ENCODE measurements at places on chromosomes 2 and 18.

DNA sequence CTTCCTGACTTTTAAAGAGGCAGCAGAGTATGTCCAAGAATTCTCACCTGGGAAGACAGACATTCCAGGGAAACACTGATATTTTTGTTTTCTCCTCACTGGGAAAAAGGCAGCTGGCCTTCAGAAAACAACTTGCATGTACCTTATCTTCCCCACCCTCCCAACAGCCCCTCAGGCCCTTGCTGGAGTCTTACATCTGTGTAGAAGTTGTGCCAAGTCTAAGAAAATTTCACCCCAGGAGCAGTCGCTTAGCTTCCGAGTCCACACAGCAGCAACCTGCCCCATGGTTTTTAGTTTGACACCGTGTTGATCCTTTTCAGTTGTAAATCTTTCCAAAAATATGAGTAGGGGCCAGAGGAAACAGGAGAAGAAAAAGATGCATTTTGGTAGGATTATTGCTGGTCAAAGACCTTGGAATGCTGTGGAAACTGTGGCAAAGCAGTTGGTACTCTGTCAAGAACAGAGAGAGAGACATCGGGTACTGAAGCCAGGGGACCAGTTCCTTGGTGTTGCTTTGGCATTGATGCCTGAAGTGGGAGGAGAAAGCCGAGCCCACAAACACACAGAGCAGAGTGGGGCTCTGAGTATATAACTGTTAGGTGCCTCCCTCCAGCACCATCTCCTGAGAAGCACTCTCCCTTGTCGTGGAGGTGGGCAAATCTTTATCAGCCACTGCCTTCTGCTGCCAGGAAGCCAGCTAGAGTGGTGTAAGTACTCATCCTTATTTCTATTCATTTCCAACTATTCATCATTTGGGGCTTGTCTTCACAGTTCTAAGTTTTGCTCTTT is at the start of gene SLC14A1:
SLC14A1 (plus strand) TSS at position 615 of the 789 bp plus-strand sequence. CDS start 6,140 bp downstream, outside the sequence.
- no peak for DNase-seq

- DNase-seq, result no peak
Measured at GRCh38 chr2:120716641-120717585, 18.8 kb upstream of the GLI2 start.

DNA sequence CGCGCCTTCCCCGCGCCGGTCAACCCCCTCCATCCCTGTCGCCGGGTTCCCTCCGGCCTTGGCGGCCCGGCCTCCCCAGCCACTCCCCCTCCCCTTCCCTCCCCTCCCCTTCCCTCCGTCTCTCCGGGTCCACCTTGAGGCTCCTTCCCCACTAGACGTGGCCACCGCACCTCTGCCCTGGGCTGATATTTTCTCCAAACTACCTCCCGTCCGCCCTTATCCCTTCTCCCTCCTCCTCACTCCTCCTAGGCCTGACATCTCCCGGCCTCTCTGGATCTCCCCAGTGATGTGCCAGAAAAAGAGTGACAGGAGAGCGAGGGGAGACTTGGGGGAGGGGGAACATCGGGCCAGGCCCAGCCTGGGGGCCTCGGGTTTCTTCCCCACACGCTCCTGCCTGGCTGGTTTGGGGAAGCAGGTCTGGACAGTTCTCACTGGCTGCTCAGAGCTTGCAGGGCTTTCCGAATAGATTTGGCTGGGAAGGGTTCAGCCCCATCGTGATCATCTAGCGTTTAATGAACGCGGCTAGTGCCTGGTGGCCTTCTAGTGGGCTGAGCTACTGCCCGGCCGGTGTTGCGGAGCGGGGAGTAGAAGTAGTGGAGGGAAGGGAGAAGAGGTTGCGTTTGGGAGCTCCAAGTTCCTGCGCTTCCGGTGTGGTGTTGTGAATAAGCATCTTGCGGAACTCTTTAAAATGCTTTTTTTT is 641 bp downstream of the MAPRE3 start:
- DNase-seq, result peak; percentile 37

GRCh38 chr2:133421516-133422324 is 146.5 kb downstream of the NCKAP5 start:
- DNase-seq, result no peak

DNA sequence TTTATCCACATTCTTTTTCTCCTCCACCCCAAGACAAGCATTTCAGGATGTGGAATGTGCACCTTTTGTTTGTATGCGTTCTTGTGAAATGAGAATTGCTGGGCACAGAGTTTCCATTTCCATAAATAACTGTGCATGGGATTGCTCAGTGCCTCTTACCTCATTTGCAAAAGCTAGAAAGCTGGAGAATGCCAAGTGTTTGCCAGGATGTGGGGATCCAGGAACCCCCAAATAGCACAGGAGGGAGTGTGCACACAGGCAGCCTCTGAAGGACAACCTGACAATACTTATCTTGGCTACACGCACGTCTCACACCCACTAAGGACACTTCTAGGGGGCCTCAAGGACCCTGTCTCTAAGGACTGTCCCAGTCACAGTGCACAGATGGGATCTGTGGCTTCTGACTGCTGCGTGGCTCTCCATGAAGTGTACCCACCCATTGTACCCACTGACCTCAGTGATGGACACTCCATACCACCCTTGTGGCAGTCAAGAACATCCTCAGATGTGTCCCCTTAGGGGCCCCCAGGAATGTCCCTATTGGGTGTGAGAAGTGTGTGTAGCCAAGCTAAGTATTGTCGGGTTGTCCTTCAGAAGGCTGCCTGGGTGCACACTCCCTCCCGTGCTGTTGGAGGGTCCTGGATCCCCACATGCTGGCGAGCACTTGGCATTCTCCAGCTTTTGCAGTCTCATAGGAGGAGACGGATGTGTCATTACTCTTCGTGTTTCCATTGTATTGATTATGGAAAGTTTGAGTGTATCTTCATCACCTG is 38.4 kb downstream of the CAPN13 start:
- no peak for DNase-seq

GRCh38 chr2:49004036-49004626 is 150.2 kb downstream of the FSHR start:
- no peak for DNase-seq

- peak; percentile 10 for DNase-seq
Measured at GRCh38 chr2:190412966-190413365, 4.8 kb downstream of the MFSD6 start.

DNA sequence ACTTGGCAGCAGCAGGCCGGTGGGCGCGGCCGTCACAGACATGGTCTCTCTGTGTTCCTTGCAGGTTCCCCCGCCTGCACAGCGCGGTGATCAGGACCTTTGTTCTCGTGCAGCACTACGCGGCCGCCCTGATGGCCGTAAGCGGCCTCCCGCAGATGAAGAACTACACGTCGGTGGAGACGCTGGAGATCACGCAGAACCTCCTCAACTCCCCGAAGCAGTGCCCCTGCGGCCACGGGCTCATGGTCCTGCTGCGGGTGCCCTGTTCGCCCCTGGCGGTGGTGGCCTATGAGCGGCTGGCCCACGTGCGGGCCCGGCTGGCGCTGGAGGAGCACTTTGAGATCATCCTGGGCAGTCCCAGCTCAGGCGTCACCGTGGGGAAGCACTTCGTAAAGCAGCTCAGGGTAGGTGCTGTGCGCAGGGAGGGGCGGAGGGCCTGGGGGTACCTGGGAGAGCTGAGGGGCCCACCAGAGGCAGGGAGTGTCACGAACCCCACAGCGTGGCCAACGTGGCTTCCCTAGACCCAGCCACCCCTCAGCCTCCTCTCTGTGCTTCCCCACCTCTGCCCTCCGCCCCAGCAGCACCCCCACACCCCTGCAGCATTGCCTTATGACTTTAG is 59.3 kb downstream of the NTSR2 start:
- no peak for DNase-seq

- DNase-seq, result no peak
Measured at GRCh38 chr2:186457908-186458307, 28.2 kb upstream of the ZC3H15 start.

GRCh38 chr2:158730621-158731140 is 64.4 kb upstream of the DAPL1 start:
- no peak for DNase-seq

DNA sequence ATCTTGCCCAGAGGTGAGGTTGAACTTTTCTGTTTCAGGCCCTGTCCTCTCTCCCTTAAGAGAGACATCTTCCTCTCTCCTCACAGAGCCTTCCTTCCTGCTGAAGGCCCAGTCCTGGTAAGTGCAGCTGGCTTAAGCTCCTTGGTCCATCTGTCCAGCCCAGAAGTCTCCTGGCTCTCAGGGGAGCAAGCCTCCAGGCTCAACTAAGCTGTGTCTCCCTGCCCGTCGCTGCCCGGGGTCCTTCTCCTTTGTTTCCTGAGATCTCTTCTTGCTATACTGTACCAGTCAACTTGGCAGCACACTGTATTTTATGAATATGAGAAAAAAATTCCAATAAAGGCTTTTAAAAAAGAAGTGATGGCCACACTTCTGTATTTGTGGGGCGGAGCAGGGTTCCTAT is 77.4 kb downstream of the KCNF1 start:
- DNase-seq, result no peak

DNA sequence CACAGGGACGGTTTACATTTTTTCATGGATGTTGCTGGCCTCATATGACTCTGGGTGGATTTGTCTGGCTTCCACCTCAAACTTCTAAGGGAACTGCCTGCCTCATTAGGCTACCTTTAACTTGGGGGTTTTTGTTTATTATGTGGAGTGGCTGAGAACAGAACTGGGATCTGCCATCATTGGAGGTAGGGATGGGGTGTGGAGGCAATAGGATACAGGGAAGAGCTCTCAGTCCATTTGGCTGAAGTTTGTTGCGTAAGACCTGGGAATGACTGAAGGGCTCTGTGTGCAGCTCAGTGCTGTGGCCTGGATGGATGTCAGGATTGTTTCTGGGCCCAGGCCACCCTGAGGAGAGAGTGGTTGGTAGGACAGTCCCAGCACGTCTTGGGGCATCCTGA is 31.2 kb downstream of the ASB1 start:
- DNase-seq, result no peak

- DNase-seq, result peak; percentile 25
Measured at GRCh38 chr18:23585897-23586248, 433 bp downstream of the NPC1 start.

GRCh38 chr18:52319424-52319983 is 20.5 kb upstream of the DCC start:
- no peak for DNase-seq

GRCh38 chr2:189580241-189580651 is 340 bp downstream of the SLC40A1 start:
- DNase-seq, result peak; percentile 25

- DNase-seq, result no peak
Measured at GRCh38 chr2:226898897-226899296, 63.0 kb downstream of the RHBDD1 start.

DNA sequence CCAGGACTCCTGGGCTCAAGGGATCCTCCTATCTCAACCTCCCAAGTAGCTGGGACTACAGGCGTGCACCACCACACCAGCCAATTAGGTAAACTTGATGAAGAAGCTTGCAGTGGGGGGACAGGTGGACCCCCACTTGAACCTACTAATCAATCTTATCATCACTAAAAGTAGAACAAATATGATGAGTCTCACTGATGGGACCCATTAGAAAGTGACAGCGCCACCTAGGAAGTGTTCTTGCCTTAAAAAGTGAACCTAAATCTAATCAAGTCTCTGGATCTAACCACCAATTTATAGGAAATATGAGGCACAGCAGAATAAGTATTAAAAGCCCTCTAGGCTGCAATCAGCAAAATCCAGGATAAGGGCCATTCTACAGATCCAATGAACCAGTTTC is 79.2 kb downstream of the BIN1 start:
- DNase-seq, result no peak

GRCh38 chr18:23634692-23635091 is 28.0 kb downstream of the ANKRD29 start:
- no peak for DNase-seq

DNA sequence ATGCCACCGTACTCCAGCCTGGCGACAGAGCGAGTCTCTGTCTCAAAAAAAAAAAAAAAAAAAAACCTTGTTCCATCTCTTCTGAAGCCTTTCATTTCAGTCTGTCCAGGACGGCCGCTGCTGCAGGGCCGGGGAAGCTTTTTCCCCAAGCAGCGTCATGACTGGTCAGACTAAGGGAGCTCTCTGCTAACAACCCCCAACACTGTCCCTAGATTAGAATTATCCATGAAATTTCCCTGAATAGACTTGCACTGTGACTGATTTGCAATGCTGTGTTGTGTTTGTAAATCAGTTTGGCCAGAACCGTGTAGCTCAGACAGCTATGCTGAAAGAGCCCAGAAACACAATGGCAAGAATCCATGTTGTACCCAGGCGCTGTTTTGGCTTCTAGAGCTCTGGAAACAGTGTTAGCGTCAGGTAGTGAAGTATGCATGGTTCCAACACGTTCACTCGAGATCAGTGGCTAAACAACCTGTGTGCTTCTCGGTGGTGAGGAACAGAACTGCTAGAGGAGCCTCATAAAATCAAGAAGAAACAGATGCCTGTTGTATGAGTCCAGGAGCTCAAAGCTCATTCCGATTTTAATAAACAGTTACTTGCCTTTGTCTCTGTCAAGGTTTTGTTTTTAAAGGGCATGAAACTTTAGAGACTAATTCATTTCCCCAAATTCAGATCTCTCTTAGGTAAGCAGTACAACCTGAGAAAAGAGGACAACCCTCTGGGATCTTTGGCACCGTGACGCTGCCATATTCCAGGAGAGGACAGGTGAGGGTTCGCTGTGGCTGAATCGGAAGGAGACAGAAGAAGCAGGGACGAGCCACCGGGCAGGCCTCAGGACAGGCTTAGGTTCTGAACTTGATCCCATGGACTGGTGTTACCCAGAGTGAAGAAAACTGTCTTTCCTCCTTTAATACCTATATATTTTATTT is 43.5 kb downstream of the GORASP2 start:
- DNase-seq, result no peak

GRCh38 chr18:46199515-46200147 is 95.4 kb downstream of the HAUS1 start:
- no peak for DNase-seq

GRCh38 chr2:7524195-7524594 is 607.0 kb downstream of the RNF144A start:
- DNase-seq, result no peak

GRCh38 chr2:84856787-84857186 is 24.1 kb downstream of the TRABD2A start:
- DNase-seq, result no peak

GRCh38 chr2:195009202-195009601 is 647.8 kb upstream of the SLC39A10 start:
- no peak for DNase-seq

DNA sequence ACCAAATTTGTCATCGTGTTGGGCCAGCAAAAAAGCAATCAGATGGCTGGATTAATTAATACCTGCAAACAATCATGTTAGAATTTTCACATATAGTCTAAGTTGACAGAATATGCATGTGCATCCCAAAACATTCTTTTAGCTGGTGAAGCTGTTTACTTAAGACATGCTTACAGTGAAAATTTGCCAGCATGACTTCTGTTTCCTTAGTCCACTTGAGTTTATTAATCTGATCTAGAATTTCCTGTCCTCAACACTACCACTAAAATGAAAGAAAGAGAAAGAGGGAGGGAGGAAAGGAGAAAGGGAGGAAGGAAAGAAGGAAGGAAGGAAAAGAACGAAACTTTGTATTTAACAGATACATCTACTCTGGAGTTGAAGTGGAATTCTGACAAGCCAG is 2109.9 kb upstream of the PIK3C3 start:
- no peak for DNase-seq

- DNase-seq, result no peak
Measured at GRCh38 chr2:29816651-29817050, 104.7 kb downstream of the ALK start.

- DNase-seq, result no peak
Measured at GRCh38 chr18:6738622-6739021, 9.1 kb downstream of the ARHGAP28 start.

GRCh38 chr2:152115952-152116351 is 17.1 kb upstream of the CACNB4 start:
- no peak for DNase-seq

GRCh38 chr2:196918927-196919326 is 7.6 kb downstream of the PGAP1 start:
- DNase-seq, result no peak

GRCh38 chr2:197207106-197207505 is 103.5 kb downstream of the ANKRD44 start:
- no peak for DNase-seq
